ENCODE measurements at places on chromosomes 1 and 21. TPM values are rescaled to one million over a fixed set of nuclear protein-coding genes. Genes with fewer than 3 reads are reported as not detected.
A peak's percentile ranks its signal among the peaks of the same experiment; 100 is the strongest.

FCRL6 gene
- not detected for total RNA-seq

DNA sequence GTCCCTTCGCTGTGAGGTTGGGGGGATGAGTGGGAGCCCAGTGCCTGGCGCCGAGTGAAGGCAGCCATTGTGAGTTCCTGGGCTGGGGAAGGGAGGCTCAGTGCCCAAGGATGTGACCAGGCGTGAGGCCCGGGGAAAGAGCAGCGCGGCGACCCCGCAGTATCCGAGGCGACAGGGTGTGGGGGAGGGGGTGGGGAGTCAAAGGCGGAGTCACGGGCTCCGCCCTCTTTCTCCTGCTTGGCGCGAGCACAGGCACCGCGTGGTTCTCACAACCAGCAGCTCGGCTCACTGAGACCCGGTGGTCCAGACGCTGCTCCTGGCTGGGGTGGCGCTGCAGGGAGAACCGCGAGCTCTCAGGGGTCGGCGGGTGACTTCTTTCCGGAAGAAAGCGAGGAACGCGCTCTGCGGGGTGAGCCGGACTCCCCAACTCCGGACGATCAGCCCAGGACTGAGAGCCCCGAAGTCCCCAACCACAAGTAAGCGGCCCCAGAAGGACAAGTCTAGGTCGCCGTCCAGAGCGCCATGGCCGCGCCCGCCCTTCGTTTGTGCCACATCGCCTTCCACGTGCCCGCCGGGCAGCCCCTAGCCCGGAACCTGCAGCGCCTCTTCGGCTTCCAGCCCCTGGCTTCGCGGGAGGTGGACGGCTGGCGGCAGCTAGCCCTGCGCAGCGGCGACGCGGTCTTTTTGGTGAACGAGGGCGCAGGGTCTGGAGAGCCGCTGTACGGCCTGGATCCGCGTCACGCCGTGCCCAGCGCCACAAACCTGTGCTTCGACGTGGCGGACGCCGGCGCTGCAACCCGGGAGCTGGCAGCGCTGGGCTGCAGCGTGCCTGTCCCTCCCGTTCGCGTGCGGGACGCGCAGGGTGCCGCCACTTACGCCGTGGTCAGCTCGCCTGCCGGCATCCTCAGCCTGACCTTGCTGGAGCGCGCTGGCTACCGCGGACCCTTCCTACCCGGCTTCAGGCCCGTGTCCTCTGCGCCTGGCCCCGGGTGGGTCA, at the start of gene HPDL:
HPDL (plus strand) TSS at position 269 of the 997 bp plus-strand sequence; CDS start at position 523, 254 bp downstream.
- H3K27ac ChIP-seq, result peak within 1 kb of the TSS; percentile 16
- H3K4me1 ChIP-seq, result peaks cover 25% of the 10 kb centered on the region
- H3K36me3 ChIP-seq, result peaks cover 14% of the 10 kb centered on the region

DNA sequence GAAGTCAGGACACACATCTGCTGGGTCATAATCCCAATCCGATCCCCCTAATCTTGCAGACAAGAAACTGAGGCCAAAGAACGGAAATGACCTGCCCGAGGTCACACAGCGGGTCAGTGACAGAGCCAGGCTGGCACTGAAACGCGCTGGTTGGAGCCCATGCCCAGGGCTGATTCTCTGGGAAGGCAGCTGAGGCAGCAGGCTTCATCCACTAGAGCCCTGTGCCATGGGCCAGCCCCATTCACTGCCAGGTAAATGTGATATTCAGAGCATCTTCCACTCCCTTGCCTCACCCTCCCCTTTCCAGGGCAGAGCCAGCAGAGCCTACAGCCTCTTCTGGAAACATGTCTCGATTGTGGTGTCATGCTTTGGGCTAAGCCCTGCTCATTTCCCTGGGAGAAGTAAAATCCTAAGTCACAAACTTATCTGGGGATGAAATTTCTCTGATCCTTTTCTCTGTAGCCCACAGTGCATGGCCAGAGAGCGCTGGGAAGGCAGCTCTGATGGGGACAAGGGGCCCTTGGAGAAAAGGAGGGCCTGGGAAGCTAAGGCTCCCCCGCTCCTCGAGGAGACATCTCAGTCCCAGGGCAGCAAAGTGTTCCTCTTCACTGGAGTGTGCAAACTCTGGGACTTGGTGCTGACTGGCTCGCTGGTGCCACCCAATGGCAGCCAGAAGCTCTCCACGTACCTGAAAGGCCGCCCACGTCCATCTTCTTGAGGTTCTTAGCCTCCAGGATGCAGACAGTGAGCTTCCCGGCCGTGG, 110.4 kb downstream of the SYT2 start:
- H3K36me3 ChIP-seq, result no peaks in the 10 kb centered on the region
- H3K27ac ChIP-seq, result no peak overlapping the region
- H3K27me3 ChIP-seq, result no peaks in the 10 kb centered on the region

DNA sequence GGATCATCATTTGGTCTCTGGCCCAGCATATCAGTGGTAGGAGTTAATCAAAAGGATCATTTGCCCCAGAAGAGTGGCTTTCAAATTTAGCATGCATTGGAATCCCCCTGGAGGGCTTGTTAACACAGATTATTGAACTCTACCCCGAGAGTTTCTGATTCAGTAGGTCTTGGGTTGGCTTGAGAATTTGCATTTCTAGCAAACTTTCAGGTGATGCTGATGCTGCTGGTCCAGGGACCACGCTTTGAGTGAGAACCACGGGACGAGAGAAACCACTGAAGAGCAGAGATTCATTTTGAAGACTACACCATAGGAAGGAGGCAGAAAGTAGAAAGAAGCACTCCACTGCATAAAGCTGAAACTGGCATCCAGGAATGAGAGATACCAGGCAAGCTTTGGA, 81.3 kb upstream of the DUSP10 start:
- H3K36me3 ChIP-seq, result peaks cover 6% of the 10 kb centered on the region
- no peak overlapping the region for H3K4me3 ChIP-seq
- no peak for DNase-seq
- peaks cover 55% of the 10 kb centered on the region for H3K4me1 ChIP-seq

- H3K27me3 ChIP-seq, result no peaks in the 10 kb centered on the region
- no peak for DNase-seq
- no peaks in the 10 kb centered on the region for H3K36me3 ChIP-seq
- no peaks in the 10 kb centered on the region for H3K4me1 ChIP-seq
Measured at GRCh38 chr1:221573756-221574155, 168.1 kb downstream of the DUSP10 start.

OXCT2 gene
- total RNA-seq, result 0.88 TPM

- no peak overlapping the region for H3K4me3 ChIP-seq
- H3K27ac ChIP-seq, result no peak overlapping the region
- peaks cover 11% of the 10 kb centered on the region for H3K27me3 ChIP-seq
- no peaks in the 10 kb centered on the region for H3K36me3 ChIP-seq
- peaks cover 10% of the 10 kb centered on the region for H3K4me1 ChIP-seq
Measured at GRCh38 chr1:205668951-205669340, 11.4 kb downstream of the SLC45A3 start.

- H3K36me3 ChIP-seq, result peaks cover 4% of the 10 kb centered on the region
- H3K27me3 ChIP-seq, result peaks cover 76% of the 10 kb centered on the region
- peaks cover 24% of the 10 kb centered on the region for H3K4me1 ChIP-seq
- peak; percentile 39 for DNase-seq
- H3K27ac ChIP-seq, result no peak within 1 kb of the TSS
Measured at GRCh38 chr1:180229483-180230415, at the start of gene LHX4. Gene LHX4, plus strand, starts transcription at chr1:180230264. Its CDS starts 266 bp downstream, at chr1:180230530.

Data from activated CD4-positive, alpha-beta memory T cell treated with anti-CD3 and anti-CD28 coated beads, Interleukin-2, amount 10 ng/mL, durations not matched to agents 7 days and 5 days (primary cell).